ENCODE measurements at places on chromosomes 3 and 15.
A peak's percentile ranks its signal among the peaks of the same experiment; 100 is the strongest.

DNA sequence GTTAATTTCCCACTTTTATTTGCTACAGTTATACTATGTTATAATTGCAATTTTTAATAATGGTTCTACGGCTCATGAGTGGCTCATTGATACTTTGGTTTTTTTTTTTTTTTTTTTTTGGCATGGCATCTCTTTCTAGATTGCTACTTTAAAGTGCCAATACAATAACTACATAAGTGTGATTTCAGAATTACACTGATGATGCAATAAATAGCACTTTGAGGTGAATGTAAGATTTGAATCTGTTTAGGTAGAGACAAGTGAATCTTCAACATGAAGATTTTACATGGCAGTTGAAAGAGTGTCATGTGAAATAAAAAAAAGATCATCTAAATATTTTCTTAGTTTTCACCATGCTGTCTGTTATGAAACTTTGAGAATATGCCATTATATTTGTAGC lies 75.7 kb downstream of the KBTBD8 start:
- no peak for DNase-seq

GRCh38 chr3:100796556-100796955 lies 87.3 kb downstream of the TFG start:
- no peak for DNase-seq

DNA sequence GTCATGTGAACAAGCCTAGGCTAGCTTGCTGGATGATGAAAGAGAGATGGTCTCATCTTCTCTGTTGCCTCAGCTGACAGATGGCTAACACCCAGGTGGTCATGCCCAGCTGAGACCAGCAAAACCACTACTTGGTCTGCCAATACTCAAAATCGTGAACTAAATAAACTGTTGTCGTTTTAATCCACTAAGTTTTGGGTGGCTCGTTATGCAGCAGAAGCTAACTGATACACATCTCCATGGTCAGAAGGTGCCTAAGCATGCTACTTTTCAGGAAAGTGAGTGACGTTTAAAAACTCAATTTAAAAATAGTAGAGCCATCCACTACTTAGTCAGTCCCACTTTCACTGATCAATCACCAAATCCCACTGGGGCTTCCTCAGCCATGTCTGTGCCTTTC lies 52.8 kb downstream of the CCR4 start:
- no peak for DNase-seq

DNA sequence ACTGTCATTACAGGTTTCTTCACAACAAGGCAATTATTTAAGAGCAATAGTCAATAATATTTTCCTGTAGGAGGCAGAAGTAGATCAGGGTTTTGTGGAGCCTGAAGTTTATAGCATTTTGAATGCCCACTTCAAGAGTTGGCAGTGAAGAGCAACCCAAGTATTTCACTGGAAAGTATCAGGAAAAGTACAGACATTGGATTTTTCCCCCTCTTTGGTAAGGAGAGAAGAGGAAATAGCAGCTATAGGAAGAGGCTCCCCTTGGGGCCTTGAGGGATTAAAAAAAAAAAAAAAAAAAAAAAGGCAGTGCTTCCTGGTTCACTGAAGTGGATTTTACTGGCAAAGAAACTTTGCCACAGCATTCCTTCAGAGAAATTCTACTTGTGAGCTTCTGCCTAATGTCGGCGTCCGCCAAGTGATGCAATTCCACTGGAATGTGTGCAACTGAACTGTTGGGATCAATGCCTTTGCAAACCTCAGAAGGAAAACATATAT lies 5.7 kb upstream of the CNTN6 start:
- DNase-seq: no peak

DNA sequence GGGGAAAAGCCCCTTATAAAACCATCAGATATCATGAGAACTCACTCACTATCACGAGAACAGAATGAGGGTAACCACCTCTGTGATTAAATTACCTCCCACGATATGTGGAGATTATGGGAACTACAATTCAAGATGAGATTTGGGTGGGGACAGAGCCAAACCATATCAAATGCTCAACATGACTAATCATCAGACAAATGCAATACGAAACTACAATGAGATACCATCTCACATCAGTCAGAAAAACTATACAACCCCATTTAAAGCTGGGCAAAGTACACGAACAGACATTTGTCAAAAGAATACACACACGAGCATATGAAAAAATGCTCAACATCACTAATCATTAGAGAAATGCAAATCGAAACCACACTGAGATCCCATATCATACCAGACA lies 67.7 kb downstream of the SCAPER start:
- no peak for DNase-seq

DNA sequence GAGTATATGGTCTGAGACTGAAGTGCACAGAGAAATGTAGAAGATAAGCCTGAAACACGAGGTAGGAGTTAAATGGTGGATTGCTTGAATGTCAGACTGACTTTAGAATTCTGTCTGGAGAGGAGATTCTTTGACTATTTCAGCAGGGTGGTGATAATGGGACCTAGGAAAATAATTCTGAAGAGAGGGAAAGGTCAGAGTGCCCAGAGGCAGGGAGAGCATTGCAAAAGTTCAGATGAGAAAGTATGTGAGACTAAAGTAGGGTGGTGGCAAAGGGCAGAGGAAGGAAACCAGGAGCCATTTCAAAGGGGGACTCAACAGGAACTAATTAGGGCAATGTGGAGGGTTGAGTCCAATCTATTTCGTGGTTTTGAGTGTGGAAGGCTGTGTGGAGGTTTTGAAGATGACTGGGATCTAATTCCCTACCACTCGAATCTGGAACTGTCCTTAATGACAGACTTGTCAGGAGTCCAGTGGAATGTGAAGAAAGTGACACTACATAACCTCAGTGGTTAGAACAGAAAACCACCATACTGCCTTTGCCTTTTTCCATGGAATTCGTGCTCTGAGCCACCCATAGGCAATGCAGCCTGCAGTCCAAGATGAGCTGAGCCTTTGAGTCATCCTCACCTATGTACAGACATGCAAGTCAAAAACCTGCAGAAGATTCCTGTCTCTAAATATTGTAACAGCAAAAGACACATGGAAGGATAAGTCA lies 16.1 kb downstream of the CPOX start:
- DNase-seq: no peak

DNA sequence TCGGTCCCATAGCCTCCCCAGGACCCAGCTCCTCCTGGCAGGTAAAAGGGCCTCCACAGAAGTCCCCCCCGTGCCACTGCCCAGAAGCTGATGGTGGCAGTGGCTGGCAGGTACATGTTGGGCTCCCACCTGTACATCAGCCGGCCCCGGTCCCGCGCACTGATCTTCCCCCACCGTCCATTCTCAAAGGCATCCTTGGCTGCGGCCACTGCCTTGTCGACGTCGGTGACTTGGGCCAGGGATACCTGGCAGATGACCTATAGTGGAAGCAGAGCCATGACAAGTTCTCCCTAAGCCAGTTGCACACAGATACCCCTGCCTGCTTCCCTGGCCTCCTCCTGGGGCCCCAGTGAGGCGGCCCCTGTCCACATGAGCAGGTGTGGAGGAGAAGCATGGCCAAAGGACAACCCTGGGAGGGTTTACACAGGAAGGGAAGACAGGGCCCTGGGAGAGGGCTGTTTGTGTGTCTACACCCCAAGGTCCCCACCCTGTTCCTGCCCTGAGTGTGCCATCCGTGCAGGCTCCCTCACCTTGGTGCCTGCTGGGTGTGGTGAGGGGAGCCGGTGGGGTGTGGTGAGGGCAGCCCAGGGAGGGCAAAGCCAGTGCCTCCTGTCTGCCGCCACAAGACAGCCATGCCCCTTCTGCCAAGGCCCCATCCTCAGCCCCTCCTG lies 44.8 kb downstream of the ALDH1L1 start:
- DNase-seq: peak; percentile 11

GRCh38 chr3:181933052-181933618 lies 221.4 kb downstream of the SOX2 start:
- no peak for DNase-seq

- no peak for DNase-seq
Observed at GRCh38 chr3:153910387-153910786, 210.8 kb upstream of the ARHGEF26 start.

- DNase-seq: peak; percentile 39
Observed at GRCh38 chr3:197791892-197792647, 1.0 kb downstream of the LRCH3 start.

DNA sequence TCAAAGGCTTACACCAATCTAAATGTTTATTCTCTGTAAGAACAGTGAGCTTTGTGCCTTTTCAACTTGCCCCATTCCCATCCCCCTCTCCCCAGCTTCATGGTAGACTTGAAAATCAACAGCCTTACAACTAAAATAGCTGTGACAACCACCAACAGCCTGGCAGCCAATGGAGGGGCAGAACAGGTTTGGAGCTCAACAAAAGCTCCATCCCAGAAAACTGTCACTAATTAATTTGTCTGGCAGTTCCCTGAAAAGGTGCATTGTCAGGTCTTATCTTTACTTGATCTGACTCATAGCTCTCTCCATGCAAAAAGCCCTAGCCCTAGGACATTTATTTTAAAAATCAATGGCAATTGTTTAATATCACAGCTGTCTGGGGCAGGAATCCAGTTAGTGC lies 22.6 kb downstream of the MTHFS start:
- no peak for DNase-seq

GRCh38 chr3:126927401-126927750 lies 55.5 kb upstream of the PLXNA1 start:
- DNase-seq: no peak

DNA sequence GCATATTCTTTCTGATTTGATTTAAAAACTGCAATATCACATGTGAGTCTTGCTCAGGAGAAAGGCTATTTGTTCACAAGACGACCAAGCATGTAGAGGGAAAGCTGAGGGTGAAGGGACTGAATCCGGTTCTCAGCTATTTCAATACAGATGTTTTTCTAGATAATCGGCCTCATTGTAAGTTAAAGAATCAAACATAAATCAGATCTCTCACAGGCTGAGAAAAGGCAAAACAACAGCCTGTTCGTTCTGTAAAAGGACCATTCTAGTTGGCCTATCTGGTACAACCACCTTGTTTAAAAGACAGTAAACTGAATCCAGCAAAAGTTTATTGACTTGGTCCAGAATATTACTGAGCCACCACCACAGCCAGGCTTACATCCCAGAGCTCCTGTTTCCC lies 1045.7 kb upstream of the CFAP20DC start:
- no peak for DNase-seq

DNA sequence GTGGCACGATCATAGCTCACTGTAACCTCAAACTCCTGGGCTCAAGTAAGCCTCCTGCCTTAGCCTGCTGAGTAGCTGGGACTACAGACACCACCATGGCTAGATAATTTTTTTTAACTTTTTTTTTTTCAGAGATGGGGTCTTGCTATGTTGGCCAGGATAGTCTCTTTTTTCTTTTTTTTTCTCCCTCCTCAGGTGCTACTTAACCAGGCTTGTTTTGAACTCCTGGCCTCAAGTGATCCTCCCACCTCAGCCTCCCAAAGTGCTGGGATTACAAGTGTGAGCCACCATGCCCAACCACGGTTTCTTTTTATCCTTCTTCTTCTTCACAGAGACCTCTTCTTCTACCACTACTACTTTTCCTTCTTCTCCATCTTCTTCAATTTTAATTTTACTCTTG lies 53.8 kb upstream of the MAP4 start:
- DNase-seq: no peak

DNA sequence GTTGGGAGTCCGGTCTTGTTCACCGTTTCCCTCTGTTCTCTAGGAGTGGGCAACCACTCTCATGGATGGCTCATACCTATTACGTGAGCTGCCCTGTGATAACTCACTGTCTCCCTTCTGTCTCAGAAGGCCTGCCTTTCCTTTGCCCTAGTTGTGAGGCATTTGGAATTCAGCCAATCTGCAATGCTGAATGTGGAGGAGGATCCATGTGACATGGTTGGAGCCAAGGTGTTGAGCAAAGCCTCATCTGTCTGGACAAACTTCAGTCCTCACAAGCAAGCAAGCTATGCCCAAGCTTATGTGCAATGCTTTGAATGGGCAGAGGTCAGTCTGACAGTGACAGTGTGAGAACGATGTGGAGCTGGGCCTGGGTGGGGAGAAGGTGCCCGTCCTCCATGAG lies 37.8 kb upstream of the ATP10A start:
- DNase-seq: no peak

GRCh38 chr3:100004931-100005330 lies 109.4 kb downstream of the FILIP1L start:
- DNase-seq: no peak

DNA sequence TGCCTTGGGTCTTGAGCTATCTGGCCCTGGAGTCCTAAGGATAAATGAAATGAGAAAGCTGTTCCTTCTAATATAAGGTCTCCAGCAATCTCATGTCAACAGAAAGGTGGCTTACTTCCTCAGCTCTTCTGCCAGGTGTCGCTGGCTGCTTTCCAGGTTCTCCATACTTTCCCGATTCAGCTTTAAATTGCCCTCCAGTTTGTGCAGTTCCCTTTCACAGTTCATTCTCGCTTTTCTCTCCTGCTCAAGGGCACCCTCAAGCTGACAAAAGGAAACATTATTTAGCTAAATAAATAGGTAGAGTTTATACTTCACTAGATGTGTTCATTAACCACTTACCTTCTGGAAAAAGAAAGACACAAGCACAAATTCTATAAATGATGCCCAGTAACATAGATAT lies 73.0 kb downstream of the MYH15 start:
- DNase-seq: no peak

DNA sequence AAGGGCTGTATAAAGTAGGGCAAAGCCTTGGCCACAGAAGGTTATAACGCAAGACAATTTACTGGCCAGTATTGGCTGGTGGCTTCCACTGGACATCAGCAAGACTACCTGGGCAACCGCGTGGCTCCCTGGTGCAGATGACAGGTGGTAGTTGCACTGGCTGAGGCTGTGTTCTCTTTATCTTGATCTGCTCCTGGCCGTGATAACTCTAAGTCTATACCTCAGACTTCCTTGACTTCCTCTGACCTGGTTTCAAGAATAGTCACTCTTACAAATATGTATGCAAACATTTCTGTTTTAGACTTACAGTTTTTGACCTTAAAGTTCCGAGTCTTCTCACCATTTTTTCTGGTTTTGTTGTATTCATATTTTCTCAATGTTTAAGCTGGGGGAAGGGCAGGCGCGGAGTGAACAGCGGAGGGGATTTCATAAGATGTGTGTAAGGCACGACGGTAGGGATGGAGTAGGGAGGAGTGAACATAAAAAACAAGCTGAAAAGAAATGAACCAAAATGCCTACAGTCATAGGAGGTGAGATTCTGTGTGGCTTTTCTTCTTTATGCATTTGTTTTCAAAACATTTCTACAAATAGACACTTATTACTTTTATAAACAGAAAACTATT lies 15.2 kb upstream of the TMEM212 start:
- DNase-seq: no peak

- no peak for DNase-seq
Observed at GRCh38 chr3:20232906-20233780, 47.1 kb upstream of the SGO1 start.

GRCh38 chr3:84440291-84440690 lies 518.5 kb upstream of the CADM2 start:
- DNase-seq: no peak

- no peak for DNase-seq
Observed at GRCh38 chr3:128372281-128372680, 94.4 kb downstream of the DNAJB8 start.

- DNase-seq: no peak
Observed at GRCh38 chr15:50077176-50077575, 41.9 kb downstream of the ATP8B4 start.

- DNase-seq: peak; percentile 33
Observed at GRCh38 chr3:194396859-194397756, 2.0 kb downstream of the GP5 start.

GRCh38 chr15:90037961-90038631 lies 37.0 kb downstream of the ZNF710 start:
- DNase-seq: peak; percentile 30
